ENCODE measurements at places on chromosomes 16 and 17. TPM values are rescaled to one million over a fixed set of nuclear protein-coding genes. Genes with fewer than 3 reads are reported as not detected.

Gene KRT222
- 0.52 TPM for total RNA-seq

Gene FOXN1
- not detected for total RNA-seq

Gene SMYD4
- 8.4 TPM for total RNA-seq

Gene GPR142
- not detected for total RNA-seq

All from skeletal muscle tissue (tissue), 5 donors.